ENCODE measurements at places on chromosomes 6 and 20.
A peak's percentile ranks its signal among the peaks of the same experiment; 100 is the strongest.

DNA sequence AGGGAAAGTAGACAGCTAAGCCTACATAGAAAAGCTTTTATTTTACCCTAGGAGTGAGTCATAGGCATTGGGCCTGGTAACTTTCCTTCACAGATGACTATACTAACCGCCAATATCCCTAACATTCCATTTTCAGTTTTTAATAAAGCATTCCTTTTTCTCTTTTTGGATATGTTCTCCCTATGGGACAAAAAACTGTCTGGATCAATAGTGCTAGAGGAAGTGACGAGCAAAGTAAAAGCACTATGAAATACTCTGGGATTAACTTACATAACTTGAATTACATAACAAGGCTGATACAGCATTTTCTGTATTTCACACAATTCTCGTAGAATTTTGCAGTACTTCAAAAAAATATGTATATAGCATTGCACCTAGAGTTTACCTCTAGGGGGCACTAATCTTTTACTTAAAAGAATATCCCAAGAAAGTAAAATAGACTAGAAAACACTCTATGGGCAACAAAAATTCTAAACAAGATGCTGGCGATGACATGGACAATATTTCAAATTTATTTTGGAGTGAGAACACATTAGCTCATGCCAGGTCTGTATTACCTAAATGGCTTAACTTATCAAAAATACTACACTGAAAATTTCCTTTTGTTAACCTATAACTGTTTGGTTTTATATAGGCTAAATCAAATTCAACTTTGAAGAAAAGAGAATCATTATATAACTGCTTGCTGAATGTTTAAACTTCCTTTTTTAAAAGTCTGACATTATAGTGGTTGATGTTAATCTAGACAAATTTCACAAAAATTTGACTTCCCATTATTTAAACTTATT, 66.3 kb upstream of the DST start:
- DNase-seq, result peak; percentile 71

DNA sequence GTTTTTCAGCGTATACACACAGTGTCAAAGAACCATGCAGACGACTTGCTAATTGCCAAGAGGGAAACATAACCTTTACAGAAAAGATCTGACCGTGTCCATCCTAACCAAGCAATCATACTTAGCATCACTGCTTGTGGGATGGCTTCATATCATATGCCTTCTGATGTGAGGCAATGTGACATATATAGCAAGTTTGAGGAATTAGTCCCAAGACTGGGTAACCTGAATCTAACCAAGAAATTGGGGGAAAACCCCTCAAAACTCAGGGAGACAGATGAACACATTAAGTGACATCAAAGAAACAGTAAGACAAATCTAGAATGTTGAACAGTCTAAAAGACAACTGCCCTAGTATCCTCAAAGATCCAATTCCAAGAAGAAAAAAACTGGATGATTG, 18.4 kb downstream of the GNL1 start:
- no peak for DNase-seq

- DNase-seq, result no peak
Measured at GRCh38 chr6:79431537-79431933, 105.7 kb downstream of the LCA5 start.

GRCh38 chr6:139472351-139473015, 98.0 kb upstream of the CITED2 start:
- DNase-seq, result peak; percentile 38

- peak; percentile 25 for DNase-seq
Measured at GRCh38 chr20:33351696-33352095, 49.6 kb downstream of the CDK5RAP1 start.

DNA sequence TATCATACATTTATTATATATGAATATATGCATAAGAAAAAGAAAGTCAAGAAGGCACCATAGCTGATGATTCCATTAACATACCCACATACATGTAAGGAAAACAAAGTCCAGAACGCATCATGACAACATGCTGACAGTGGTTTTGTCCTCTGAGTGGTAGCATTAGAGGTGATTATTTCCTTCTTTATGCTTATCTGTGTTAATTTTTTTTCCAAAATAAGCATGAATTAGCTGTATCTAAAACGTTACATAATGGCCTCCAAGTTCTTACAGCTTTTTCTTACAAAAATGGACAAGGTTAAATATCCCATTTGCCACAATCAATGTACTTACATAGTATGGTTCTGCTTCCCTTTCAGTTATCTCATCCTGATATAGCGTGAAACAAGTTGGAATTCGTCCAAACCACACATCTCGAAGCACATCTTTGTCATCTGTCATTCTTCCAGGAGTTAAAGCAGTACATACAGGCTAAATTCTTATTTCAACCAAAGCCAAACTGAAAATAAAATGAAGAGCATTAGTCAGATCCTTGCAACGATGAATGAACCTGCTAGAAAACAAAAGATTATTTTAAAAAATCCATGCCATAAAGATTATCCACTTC, 9.7 kb downstream of the ATG5 start:
- no peak for DNase-seq

GRCh38 chr6:30321692-30322388, 4.9 kb upstream of the TRIM39 start:
- peak; percentile 9 for DNase-seq

DNA sequence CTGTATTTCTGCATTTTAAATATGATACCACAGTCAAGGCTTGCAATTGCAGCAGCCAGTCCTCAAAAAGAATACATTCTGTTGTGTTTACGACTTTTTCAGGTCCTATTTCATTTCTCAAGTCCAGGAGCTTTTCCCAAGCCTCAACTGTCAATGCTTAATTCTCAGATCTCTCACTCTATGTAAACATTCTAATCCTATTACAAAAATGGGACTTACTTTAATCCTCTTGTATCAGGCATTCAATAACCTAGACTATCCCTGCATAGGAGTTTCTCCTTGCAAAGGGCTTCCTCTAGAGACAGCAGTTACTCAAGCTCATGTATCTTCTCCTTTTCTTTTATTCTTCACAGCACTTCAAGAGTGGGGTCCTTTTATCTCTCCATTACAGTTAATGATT, 1293.0 kb downstream of the GRIK2 start:
- no peak for DNase-seq

- DNase-seq, result no peak
Measured at GRCh38 chr20:50618537-50618936, 72.8 kb downstream of the RIPOR3 start.

DNA sequence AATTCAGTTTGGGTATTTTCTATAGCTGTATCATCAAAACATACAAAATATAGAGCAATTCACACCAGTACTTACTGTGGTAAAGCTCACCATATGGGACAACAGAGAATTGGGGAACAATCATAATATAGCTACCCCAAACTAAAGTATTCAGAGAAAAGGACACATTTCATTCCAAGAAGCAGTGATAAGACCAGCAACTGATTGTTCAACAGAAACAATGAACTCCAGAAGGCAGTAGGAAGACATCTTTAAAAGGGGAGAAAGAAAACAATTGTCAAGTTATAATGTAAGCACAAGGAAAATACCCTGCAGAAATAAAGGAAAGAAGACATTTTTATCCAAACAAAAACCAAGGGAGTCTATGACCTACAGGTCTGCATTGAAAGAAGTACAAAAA, 210.9 kb downstream of the ZFAND3 start:
- no peak for DNase-seq

GRCh38 chr20:44400970-44401769, 45.7 kb downstream of the HNF4A start:
- DNase-seq, result no peak
